A673 (cell line): ENCODE measurements at places on chromosomes 2 and 18. TPM values are rescaled to one million over a fixed set of nuclear protein-coding genes. Genes with fewer than 3 reads are reported as not detected.

- DNase-seq = no peak
Measured at GRCh38 chr2:37869771-37870170, 55.3 kb upstream of the RMDN2 start.

DNA sequence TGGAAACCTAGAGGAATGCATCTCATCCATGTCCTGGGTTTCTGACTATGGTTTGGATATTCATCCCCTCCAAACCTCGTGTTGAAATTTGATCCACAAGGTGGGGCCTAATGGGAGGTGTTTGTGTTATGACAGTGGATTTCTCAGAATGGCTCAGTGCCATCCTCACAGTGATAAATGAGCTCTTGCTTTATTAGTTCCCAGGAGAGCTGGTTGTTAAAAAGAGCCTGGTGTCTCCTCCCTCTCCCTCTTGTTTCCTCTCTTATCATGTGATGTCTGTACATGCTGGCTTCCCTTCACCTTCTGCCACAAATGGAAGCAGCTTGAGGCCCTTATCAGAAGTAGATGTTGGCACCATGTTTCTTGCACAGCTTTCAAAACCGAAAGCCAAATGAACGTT lies 424.3 kb downstream of the DCC start:
- DNase-seq = peak; percentile 92

Gene LOXHD1
- 25.5 and 26.4 TPM in 2 replicates for total RNA-seq

DNA sequence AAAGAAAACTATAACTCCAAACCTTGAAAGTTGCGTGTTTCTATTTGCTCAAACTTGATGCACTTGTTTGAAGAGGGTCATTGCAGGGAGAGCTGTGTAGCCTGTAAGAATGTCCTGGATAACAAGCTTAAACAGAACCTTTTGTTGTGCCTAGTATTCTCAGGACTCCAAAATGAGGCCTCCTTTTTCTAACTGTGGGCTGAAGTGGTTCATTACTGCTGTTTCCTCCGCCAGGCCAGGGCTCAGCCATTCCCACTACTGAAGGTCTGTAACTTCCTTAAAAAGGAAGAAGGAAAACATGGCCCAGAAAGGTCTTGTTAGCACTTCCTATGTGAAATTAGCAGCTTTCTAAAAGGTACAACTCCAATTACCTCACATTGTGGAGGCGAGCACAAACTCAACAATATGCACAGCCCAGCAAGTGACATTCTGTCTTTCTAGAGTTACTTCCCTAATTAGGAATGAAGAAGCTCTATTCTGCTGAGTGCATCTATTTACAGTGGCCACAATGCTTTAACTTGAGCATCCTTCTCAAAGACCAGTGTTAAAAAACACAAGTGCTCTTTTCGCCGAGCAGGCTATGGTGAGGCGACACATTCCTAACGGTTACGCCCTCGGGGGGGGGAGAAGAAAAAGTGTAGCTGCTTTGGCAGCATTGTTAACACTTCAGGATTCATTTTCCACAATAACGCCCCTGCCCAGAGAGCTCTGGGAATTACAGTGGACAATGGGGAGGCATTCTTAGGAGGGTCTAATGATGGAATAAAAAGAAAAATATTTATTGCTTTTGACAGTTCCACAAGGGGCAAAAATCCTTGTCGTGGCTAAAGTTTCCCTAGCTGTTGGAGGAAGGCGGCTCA lies 136.9 kb upstream of the SIX3 start:
- no peak for DNase-seq

Gene HOXD11
- total RNA-seq = 107 and 123 TPM in 2 replicates

Gene CPO
- total RNA-seq = not detected in 2 replicates
